Activated CD8-positive, alpha-beta memory T cell treated with anti-CD3 and anti-CD28 coated beads for 48 hours (primary cell): ENCODE measurements at places on chromosomes 16 and 17.
A peak's percentile ranks its signal among the peaks of the same experiment; 100 is the strongest.

DNA sequence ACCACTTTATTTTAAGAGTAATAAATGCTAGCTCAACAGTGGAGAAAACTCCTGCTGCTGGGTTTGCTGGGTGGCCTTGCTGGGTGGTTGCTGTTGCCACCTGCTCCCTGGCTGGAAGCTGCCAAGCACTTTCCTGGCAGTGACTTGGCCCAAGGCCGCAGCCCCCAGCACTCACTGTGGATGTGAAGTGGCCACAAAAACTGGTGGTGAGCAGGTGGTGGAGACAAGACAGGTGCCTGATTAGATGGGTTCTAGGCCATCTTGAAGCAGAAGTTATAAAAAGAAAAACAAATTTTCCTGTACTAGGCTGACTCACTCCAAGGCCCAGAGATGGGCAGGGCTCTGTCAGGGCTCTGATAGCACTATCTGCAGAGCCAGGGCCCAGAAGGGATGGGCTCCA lies 224.7 kb upstream of the NLRP1 start:
- no peak for DNase-seq

- no peak for DNase-seq
These were observed 1.1 kb downstream of the SLC39A11 start for GRCh38 chr17:73091410-73091769.

DNA sequence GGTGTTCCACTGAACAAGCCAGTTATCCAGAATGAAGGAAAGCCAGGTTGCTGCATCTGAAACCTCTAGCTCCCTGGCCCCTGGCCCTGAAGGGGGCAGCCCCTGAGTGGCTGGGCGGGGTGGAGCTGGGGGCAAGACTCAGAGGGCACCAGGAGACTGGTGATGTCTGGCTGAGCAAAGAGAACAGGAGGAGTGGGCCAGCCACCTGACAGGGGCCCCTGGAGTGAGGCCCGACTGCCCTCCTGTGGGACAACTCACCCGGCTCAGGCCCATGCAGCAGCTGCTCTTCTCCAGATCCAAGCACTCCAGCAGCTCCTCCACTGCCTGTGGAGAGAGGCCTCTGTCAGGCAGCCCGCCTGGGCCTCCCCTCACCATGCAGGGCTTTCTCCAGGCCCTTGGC lies 60.4 kb downstream of the PIPOX start:
- DNase-seq, result no peak

GRCh38 chr17:4221899-4222659 lies 41.7 kb downstream of the ANKFY1 start:
- DNase-seq, result no peak

- peak; percentile 47 for DNase-seq
These were observed 1.5 kb downstream of the TMEM102 start for GRCh38 chr17:7436556-7437368.

DNA sequence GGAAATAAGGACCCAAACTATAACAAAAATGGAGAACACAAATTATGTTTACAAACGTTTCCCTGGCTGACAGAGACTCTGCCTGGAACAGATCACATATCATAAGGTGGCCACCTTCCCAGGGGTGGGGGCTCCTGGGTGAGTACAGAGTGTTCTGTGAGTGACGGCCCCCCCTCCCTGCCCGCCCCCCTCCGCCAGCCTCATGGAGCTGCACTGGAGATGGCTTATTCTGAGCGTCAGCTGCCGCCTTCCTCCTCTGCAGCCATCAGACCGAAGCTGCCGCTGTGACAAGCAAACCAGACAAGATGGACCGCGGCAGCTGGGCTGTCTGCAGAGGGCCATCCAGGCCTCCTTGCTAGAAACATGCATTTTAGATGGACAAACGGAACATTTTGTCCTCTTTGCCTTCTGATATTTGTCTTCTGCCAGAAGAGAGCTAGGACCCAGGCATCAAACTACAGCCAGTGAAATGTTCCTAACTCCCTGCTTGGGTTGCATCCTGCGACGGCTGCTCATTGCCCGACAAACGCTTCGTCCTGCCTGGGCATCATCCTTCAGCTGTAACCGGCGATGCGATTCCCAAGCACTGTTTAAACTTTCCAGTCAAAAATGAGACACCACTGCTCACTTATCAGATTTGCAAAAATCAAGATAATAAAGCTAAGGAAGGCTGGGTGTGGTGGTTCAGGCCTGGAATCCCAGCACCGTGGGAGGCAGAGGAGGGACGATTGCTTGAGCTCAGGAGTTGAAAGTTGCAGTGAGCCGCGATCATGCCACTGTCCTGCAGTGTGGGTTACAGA lies 15.3 kb upstream of the RPTOR start:
- no peak for DNase-seq

GRCh38 chr16:49411121-49411970 lies 37.7 kb downstream of the C16orf78 start:
- no peak for DNase-seq

DNA sequence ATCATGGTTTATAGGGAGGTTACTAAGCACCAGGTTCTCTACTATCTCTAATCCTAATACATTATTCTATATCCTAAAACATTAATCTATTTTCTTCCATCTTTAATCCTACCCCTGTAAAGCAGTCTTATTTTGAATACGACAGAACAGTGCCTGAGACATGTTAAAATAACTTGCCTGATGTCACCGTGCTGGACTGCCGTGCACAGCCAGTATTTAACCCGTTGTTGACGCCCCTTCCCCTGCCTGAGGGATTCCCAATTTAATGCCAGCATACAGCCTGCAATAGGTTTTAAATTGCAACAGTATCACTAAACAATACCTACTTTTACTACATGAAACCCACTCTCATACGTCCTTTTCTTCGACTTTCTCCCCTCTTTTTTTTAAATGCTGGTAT lies 133.3 kb downstream of the PARN start:
- DNase-seq, result no peak

GRCh38 chr16:84832488-84833143 lies 12.8 kb downstream of the CRISPLD2 start:
- no peak for DNase-seq
